NCI-H2081 (cell line): ENCODE measurements at places on chromosomes 7 and 10.
A peak's percentile ranks its signal among the peaks of the same experiment; 100 is the strongest.

- no peak for DNase-seq
Observed at GRCh38 chr7:115004121-115004520, 82.2 kb downstream of the MDFIC start.

- DNase-seq = no peak
Observed at GRCh38 chr10:133303206-133303605, 5.5 kb downstream of the TUBGCP2 start.

DNA sequence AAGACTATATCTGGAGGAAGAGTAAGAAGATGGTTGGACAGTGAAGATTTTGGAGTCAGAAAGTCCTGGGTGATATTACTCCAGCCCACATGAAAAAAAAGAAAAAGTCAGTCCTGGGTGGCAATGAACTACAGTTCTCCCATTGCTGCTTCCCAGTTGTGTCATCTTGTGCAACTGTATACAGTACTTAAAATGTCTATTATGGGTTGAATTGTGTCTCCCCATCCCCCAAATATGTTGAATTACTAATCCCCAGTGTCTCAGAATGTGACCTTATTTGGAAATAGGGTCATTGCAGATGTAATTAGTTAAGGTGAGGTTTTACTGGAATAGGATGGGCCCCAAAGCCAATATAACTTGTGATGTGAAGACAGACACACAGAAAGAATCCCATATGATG, 15.6 kb downstream of the SEC23IP start:
- DNase-seq = no peak

DNA sequence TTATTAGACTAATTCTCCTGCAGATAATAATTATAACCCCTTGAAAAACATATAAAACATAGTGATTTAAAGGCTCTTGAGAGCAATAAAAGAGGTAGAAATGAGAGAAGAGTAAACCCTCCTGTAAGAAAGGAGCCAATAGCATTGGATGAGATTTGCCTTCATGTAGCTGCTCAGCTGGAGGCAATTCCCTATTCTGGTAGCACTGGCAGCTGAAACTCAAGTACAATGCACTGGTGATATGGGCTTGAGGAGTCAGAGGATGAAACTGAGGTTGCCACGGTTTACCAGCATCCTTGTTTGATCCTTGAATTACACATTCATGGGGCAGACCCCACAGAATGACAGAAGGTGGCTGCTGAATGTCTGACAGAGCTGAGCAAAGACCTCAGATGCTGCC, 76.4 kb downstream of the CTTNBP2 start:
- DNase-seq = no peak

GRCh38 chr7:47889723-47890122, 58.5 kb downstream of the PKD1L1 start:
- no peak for DNase-seq

GRCh38 chr10:118570591-118570990, 24.9 kb downstream of the PRLHR start:
- peak; percentile 36 for DNase-seq

- peak; percentile 37 for DNase-seq
Observed at GRCh38 chr10:50216894-50217293, 34.4 kb downstream of the ASAH2 start.

DNA sequence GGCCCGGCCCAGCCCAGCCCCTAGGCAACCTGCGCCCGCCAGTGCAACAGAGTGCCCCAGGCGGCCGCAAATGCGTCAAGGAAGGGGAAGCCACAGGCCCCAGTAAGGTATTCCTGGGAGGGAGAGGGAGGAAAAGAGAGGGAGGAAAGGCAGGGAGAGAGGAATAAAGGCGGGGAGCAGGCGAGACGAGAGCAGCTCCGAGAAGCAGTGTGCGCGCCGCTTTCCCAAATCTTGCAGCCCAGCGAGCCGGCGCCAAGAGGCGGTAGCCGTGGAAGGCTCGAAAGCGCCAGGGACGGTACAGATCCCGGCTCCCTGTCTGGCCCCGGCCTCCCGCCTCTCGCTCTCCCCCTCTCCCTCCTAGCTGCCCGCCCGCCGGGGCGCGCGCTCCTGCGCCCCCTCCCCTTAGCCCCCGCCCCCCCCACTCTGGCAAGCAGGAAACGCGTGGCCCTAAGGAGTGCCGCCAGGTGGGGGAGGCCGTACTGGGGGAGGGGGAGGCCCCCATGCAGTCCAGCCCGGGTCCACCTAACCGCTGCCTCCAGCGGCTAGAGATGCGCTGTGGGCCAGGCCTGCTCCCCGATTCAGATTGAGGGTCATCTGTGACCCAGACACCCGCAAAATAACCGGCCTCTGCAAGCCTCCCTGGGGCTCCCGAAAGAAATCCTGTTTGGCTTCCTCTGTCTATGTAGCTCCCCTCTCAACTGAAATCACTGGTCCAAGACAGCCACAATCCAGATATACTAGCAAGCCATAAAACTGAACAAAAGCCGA, 4.3 kb downstream of the HOXA10 start:
- DNase-seq = peak; percentile 85

- DNase-seq = no peak
Observed at GRCh38 chr10:125165584-125166573, 5.5 kb upstream of the CTBP2 start.

DNA sequence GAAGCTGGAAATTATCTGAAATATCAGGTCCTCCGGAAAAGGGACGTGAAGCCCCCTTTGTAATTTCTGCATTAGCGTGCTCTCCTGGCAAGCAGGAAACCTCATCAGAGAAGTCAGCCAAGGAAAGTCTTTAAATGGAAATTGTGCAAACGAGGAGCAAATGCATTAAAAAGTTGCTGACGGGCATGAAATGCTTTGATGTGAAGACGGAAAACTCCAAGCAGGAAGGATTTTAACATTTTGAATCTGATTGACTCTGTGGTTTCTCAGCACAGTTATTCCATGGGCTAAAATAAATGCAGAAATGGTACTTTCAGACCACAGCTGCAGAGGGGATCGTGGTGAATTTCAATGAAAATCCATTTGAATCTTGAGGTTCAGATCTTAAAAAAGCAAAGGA, 167.8 kb downstream of the AHR start:
- no peak for DNase-seq

- DNase-seq = no peak
Observed at GRCh38 chr7:9582824-9583223, 1149.4 kb downstream of the NXPH1 start.

GRCh38 chr7:29285861-29286260, 91.3 kb downstream of the CHN2 start:
- DNase-seq = peak; percentile 47

- no peak for DNase-seq
Observed at GRCh38 chr7:155232911-155233310, 64.8 kb upstream of the INSIG1 start.

DNA sequence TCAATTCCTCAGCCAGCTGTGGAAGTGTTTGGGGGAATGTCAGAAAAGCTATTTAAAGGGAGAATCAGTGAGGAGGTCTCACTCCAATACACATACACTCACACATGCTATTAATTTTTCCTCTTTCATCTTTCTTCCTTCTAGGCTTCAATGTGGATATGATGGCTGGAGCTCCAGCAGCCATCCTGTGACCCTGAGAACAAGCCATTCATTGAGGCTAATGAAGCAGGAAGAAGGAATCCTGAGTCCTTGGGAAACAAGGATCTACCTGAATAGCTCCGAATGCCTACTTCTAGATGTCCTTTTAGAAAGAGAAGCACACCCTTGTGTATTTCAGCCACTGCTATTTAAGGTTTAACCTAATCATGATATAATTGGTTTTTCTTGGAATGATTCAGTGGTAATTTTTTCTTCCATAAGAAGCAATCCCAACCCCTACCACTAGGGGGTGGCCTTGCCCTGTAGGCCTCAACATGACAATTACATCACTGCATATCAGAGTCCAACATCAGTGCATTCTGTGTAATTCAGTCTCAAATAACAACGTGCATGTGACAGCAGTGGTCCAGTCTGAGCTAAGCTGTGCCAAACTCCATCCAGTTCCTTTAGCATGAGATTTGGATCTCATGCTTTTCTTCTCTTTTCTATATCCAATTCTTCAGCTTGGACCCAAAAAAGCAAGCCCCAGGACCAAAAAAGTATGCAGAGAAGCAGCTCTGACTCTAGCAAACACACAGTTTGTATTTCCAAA, 85.3 kb upstream of the ANKRD1 start:
- DNase-seq = peak; percentile 45

DNA sequence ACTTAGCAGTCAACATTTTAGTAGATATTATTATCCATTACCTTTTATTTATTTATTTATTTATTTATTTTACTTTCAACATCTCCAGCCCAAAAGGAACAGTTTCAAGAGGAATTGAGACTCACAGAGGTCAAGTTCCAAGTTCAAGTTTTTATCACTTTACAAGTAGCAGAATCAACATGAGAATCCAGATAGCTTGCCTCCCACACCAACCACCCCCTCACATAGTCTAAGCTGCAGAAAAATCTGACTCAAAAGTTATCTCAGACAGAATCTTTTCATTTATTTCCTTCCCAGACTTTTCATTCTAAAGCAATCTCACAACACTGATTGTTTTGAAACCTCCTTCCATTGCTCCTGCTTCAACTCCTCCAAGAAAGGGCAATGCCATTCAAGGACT, 129.6 kb downstream of the GRM3 start:
- no peak for DNase-seq

- DNase-seq = no peak
Observed at GRCh38 chr7:102284891-102285539, 1.7 kb upstream of the SH2B2 start.
